ENCODE measurements at places on chromosomes 6 and 20. TPM values are rescaled to one million over a fixed set of nuclear protein-coding genes. Genes with fewer than 3 reads are reported as not detected.

DNA sequence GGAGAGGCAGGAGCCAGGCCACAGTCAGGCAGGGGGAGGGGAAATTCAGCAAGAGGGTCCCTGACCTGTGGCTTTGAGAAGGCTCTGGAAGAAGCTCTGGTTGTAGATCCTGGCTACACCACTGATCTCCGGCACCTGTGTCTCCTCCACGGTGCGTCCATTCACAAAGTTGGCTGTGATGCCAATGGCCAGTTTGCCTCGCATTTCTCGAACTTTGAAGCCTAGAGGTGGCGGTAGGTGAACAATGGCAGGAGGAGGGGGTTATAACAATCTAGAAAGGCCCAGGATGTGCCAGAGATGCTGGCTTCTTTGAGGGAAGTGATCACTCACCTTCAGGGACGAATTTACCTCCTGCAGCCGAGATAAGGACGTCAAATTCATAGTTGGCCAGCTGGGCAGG, 3.4 kb downstream of the MICAL1 start:
- DNase-seq, result no peak

DNA sequence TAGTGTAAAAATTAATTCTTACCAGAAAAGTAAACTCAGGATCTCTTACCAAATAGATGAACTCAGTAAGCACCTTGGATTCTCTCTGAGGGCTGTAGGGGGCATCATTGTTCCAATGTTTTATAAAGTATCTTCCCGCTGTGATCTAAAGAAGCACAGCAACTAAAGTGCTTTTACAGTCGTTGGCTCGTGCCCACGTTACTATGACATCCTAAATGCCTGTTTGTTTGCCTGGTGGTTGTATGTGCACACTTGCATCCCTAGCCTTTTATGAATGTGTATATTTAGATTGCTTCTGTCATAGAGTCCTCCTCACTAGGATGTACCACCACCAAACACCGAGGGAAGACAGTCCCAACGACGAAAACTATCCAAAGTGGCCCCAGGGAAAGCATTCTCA, 34.5 kb downstream of the SLX4IP start:
- DNase-seq, result peak; percentile 31

DNA sequence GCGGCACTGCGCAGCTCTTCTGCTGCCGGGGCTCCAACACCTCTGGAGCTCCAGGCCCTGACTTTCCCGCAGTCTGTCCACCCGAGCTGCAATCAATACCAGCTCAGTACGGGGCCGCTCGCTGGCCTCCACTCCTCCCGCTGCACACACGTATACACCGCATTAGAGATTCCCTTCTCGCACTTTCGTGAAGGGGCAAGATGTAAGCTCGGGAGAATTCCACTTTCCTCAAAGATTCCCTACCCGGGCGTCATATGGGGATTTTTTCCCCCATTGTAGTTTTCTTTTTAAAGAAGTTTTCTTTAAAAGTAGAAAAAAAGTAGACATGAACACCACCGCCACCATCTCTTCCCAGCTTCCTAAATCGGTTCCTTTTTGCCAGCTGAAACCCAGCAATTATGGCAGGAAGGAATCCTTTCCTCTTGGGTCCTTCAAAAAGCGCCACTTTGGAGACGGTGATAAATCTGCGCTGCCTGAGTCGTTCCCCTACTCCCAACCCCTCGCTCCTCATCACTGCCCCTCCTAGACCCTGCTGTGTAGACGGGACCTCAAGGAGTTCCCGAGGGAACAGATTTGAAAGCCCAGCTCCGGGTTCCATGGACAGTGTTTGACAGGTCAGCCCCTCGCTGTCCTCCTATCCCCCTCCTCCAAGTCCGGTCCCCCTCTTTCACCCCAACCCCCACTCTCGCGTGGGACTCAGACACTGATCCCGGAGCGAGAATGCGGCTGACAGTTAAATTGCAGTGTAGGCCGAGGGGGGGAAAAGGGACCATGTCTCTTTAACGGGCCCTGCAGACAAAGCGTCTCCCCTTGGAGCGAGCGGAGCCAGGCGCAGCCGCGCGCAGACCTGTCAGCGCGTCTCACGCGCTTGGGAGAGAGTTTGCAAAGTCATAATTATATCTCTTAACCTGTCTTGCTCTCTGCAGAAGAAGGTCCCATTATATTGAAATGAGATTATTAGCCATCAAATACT, 39.5 kb downstream of the NCR2 start:
- peak; percentile 13 for DNase-seq

- no peak for DNase-seq
Observed at GRCh38 chr6:46412662-46413061, 78.6 kb downstream of the RCAN2 start.

Gene KIAA0408
- total RNA-seq, result 2.7 TPM

DNA sequence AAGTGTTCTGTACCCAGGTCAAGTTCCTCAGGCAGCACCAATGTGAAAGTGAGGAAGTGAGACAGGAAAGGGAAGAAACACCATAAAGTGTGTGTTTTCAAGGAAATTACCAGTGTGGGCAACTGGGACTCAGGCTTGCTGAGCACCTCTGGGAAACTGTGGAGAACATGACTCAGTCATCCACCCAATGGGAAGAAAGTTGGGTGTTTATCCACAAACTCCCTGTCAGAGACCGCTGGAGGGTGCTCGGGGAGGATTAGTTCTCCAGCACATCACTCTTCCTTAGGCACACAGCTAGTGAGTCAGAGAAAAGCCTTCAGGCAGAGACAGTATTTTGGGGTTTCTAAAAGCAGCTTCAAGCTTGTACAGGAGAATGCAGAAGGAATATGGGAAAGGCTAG, 93.6 kb downstream of the PCSK2 start:
- no peak for DNase-seq

DNA sequence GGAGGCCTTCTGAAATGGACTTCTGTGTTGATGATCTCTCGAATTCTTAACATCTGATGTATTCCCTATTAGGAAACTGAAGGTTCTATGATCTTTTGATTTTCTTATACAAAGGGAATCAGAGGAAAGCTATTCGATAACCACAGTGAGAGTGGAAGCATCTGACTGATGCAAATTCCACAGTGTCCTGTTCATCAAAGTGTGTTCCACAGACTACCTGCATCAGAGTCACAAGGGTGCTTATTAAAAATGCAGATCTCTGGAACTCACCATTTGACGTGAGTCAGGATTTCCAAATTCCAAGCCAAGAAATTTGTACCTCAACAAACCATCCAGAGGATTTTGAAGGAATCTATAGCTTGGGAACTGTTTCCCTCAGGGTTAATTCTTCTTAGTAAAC, 4.4 kb upstream of the MEP1A start:
- DNase-seq, result no peak

Gene HCRTR2
- not detected for total RNA-seq

- peak; percentile 23 for DNase-seq
Observed at GRCh38 chr20:3000852-3001523, 42.4 kb upstream of the GNRH2 start.

- peak; percentile 93 for DNase-seq
Observed at GRCh38 chr20:32277361-32278198, at the start of gene KIF3B. Gene KIF3B, plus strand, starts transcription at chr20:32277651. Its CDS starts 32,127 bp downstream, at chr20:32309778.

Gene PLAGL1
- total RNA-seq, result 16.3 TPM

- DNase-seq, result peak; percentile 43
Observed at GRCh38 chr20:7980332-7981046, 39.1 kb downstream of the TMX4 start.

Gene TCF15
- total RNA-seq, result not detected

DNA sequence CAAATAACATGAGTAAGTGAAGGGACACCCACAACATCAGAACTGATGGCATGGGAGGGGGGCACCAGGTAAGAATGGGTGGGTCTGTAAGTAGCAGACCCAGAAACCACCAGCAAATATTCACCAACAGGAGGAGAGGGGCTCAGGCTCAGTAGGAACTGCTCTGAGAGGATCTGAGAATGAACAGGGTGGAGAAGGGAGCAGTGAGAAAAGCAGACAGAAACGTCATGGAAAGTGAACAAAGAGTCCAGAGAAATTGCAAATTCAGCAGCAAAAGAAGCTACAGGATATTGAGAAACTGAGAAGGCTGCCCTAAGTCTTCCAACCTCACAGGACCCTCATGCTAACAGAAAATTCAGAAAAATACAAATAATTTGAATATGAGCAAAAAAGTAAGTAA, 121.3 kb downstream of the KIF16B start:
- no peak for DNase-seq

Gene PREX1
- total RNA-seq, result 39.2 TPM

GRCh38 chr6:170182781-170183120, 108.1 kb downstream of the DLL1 start:
- DNase-seq, result no peak

Measured in activated CD4-positive, alpha-beta T cell treated with anti-CD3 and anti-CD28 coated beads for 36 hours (primary cell).